ENCODE measurements at places on chromosomes 4 and X.

- no peak for DNase-seq
These were observed 32.0 kb downstream of the LIMCH1 start for GRCh38 chr4:41569961-41570360.

DNA sequence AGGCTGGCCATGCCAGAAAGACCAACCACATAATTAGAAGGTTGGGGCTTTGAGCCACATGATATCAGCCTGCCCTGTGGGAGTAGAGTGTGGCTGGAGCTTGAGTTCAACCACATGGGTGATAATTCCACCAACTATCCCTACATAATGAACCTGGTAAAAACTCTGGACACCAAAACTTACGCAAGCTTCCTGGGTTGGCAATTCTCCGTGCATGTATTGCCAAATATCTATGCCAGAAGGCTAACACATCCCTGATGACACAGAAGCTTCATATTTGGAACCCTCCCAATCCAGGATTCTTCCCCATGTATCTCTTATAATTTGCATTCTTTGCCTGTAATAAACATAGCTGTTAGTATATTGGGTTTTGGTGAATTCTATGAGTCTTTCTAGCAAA, 68.2 kb downstream of the FUNDC1 start:
- no peak for DNase-seq

DNA sequence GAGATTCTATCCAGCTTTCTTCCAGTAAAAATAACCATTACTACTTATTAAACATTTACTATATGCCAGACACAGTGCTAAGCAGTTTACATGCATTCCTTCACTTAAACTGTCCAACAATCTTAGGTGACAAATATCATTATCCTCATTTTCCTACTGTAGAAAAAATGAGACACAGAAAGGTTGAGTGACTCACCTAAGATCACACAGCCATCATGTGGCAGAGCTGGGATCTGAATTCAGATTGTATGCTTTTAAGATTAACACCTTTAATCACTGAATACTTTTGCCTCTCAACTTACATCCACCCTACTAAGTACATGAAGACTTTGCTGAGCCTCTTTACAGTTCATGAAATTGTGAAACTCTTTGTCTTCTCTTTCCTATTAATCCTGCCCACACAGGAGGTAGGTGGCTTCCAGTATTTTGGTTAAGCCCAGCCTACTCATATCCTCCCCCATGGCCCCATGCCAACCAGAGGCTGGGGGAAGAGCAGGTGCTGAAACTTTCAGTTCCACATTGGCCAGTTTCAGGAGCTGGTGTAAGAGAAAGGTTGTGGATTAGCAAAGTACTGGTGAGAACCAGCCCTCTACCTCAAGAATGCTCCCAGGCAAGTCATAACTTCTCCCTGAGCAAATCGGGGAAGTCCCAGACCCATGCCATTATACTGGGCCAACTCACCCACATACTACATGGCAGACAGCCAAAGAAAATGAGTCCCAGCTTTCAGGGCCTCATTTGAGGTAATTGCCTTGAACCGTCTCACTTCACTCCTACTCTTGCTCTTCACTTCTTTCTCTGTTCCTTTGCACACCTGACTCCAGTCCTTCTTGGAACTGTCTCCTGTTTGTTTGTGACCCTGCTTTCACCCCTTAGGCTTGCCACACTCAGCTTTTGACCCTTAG, 211.1 kb downstream of the GUCY2F start:
- DNase-seq = peak; percentile 5

DNA sequence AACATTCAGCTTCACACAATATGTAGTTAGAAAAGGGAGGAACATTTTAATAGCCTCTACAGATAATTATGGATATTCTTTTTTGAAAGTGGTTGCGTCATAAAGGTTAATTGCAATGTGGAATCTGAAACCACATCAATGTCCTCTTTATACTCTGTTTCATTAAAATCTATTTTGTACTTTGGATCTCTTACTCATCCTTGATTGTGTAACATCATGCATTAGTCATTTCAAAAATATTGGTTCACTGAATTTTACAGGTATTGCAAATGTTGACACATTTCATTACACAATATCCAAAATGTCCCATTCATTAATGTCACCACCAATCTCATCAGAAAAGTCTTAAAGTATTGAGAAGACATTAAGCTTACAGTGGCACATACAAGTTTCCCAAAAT, 62.7 kb upstream of the USP9X start:
- no peak for DNase-seq

- DNase-seq = no peak
These were observed 27.0 kb downstream of the ENPP6 start for GRCh38 chr4:184190711-184191110.

GRCh38 chrX:4263030-4263803, 549.8 kb upstream of the PRKX start:
- DNase-seq = no peak

GRCh38 chr4:6192245-6192644, 8.1 kb downstream of the JAKMIP1 start:
- DNase-seq = peak; percentile 66

DNA sequence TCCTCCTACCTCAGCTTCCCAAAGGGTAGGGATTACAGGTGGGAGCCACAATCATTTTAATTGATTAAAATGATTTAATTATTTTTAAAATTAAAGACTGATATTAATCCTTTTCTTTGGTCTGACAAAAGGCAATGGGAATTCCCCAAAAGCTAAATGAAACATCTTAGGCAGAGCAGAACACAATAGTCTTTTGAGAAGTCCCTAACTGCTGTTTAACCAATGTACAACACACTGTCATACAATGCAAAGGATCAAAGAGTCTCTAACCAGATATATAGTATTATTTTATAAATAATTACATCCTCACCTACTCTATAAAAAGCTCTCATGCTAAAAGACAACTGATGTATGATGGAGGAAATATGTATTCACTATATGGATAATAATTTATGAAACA, 47.0 kb downstream of the THAP9 start:
- no peak for DNase-seq

DNA sequence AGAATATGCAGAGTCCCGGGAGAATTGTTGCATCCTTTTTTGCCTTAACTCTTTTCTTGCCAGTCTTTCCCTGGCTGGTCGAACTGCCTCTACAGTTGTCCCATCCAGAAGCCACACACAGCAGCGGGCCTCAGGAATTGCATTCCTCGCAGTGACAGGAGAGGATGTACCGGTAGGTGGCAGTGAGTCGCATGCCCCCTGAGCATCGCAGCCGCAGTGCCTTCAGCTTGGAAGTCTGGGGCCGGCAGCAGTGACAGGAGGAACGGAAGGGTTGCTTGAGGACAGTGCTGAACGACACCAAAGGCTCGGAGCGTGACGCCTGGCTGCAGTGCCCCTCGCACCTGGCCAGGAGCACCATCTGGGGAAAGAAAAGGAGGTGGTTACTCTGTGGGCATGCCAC, 23.5 kb downstream of the NDP start:
- peak; percentile 43 for DNase-seq

GRCh38 chr4:42492962-42493361, 95.7 kb downstream of the SHISA3 start:
- no peak for DNase-seq

- no peak for DNase-seq
These were observed 17.2 kb upstream of the SPRY1 start for GRCh38 chr4:123379392-123379791.

- no peak for DNase-seq
These were observed 3.0 kb upstream of the SEC31A start for GRCh38 chr4:82893942-82894341.

- no peak for DNase-seq
These were observed 81.0 kb upstream of the STIM2 start for GRCh38 chr4:26779674-26780073.

DNA sequence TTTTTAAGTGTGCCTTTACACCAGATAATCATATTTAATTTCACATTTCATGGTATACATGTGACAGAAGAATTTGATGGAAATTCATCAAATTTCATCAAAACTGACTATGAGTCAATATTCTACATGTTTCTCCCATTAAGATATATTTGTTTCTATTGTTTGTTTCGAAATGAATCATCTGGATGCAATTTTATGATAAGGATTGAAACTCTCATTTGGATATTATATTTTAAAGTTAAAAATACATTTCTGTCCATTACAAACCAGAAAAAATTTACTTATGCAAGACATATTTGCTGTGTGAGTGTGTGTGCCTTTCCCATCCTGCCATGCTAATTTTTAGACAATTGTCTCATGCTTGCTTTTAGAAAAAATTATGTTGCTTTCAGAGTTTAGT, 52.2 kb downstream of the SULT1B1 start:
- DNase-seq = peak; percentile 61

- no peak for DNase-seq
These were observed 268.7 kb upstream of the GK2 start for GRCh38 chr4:79676705-79677104.

DNA sequence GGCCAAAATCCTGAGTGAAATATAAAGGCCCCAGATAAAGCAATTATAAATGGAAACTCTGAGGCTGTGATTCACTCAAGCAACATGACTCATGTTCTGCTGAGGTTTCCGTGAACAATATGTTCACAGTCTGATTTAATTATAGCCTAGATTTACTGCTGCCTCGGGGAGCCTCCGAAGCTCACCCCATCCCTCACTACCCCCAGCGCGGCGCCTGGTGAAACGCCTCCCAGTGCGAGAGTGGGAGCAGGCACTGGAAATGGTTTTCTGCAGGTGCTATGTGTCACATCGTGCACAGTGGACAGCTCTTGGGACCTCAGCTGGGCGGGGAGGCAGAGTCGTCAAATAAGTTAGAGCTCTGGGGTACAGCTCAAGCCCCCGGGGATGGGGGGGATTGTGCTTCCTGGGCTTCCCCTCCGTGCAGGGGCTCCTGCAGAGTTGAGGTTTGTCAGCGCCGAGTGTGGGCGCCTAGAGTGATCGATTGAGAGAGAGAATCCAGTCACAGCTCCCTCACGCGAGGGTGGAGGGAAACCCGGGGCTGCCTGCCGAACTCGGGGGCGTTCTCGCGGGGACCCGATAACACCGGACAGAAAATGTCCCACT, 110.6 kb downstream of the PHKA2 start:
- no peak for DNase-seq

DNA sequence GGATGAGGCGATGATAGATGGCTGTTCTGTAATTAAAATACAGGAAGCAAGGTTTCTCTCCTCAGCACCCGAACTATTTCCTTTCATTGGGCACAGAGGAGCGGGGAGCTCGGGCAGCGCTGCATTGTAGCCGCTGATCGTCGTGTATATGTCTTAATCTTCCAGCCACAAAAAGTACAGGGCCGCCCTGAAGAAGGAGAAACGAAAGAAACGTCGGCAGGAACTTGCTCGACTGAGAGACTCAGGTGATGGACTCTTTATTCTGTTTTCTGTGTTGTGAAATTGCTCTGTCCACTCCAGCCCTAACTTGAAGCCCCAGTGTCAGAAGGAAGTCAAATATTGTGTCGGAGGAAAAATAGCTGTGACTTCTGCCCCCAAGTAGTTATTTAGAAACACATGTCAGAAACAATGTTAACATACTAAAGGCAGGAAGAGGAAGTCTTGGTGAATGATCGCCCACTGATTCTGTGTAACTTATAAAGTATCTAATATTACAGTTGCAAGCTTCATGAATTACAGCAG, 546 bp downstream of the ZRSR2 start:
- DNase-seq = no peak

DNA sequence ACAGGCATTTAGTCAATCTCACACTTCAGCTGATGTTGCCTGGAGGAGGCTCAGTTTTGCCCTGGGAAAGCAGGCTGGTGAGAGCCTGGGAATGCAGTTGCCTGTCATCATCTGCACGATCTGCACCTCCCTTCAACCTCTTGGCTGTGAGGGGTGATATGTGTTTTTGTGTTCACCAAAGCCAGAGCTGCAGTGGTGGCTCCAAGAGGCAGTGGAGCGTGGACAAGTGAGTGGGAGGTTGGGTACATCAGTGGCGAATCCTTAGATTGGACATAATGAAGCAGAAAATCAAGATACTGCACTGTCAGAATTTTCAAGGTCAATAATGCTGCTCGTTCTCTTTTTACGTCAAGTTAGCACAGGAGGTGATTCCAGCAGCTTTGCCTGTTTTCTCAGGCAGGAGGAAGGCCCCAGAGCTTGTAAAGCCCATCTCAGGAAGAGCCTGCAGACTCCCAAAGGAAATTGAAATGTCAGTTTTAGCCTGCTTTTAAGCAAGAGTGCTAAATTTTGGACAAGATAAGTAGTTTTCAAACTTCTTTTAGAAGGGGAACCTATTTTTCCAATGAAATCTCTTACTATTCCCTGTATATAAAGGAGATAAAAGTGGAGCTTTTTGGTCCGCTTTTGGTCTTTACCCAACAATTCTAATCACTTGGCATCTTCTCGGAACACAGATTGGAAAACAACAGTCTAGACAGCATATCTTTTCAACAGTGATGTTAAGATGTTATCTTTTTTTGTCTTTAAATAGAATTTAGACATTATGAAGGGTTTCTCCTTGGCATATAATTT, 92.8 kb downstream of the FRAS1 start:
- DNase-seq = no peak

GRCh38 chr4:125235971-125236370, 78.8 kb upstream of the FAT4 start:
- DNase-seq = no peak

DNA sequence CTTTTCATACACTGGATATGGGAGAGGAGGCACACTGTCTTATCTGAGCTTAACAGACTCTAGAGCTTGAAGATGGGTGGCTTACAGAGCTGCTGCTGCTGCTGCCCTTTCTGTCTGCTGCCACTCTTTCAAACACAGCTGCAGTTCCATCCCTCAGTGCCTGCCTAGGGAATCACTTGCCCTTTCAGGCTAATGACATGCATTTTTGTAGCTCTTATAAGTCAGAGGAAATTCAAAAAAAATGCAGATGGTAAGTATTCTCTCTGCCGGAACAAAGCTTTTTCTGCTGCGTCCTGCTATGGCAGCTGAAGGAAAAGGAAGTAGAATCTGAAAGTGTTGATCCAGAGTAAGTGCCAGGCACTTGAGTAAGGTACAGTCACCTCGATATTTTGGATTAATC, 460.4 kb upstream of the DIAPH2 start:
- DNase-seq = no peak

DNA sequence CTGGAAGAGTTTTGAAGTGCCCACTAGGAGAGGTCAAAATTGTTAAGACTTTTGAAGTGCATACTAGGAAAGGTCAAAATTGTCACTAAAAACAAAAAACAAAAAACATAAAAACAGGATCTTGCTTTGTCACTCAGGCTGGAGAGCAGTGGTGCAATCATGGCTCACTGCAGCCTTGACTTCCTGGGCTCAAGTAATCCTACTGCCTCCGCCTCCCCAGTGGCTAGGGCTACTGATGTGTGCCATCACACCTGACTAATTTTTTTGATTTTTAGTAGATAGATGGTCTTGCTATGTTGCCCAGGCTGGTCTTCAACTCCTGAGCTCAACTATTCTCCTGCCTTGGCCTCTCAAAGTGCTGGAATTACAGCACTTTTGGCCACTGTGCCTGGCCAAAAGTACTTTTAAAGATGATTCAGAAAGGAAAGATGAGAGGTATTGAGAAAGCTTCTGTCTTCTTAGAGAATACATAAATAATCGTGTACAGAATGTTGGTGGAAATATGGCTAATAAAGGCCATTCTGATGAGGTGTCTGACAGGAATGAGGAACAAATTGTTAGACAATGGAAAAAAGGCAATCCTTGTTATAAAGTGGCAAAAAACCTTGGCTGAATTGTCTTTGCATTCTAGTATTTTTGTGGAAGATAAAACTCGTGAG, 43.3 kb upstream of the STX18 start:
- peak; percentile 61 for DNase-seq

Measured in trophoblast cell (in vitro differentiated cells and primary cell).